Activated CD4-positive, alpha-beta T cell treated with anti-CD3 and anti-CD28 coated beads, Interleukin-2, amount 10 ng/mL, durations not matched to agents 24 days and 14 days (primary cell): ENCODE measurements at places on chromosomes 13 and 19.

DNA sequence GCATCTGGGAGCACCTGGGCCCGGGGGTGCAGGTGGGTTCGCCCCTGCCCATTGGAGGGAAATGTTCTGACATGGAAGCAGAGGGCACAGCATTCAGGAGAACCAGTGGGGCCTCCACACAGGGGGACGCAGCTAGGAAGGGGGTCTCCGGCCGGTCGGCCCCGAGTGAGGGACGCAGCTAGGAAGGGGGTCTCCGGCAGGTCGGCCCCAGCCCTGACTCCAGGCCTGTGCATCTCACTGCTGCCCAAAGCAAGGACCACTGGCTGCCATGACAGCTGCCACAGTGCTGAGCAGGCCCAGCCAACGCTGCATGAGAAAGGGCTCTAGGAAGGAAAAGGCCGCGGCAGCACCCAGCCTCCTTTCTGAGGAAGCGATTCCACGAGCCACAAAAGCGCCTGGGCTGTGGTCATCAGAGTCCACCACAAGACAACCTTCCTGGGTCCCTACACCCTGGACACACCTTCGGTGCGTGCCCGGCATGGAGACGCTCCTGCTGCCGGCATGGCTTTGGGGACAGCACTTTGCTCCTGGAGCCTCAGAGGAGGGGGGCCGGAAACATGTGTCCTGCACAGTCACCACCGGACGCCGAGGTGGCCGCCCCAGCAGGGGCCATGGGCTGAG, 9.7 kb downstream of the RASA3 start:
- DNase-seq, result no peak

DNA sequence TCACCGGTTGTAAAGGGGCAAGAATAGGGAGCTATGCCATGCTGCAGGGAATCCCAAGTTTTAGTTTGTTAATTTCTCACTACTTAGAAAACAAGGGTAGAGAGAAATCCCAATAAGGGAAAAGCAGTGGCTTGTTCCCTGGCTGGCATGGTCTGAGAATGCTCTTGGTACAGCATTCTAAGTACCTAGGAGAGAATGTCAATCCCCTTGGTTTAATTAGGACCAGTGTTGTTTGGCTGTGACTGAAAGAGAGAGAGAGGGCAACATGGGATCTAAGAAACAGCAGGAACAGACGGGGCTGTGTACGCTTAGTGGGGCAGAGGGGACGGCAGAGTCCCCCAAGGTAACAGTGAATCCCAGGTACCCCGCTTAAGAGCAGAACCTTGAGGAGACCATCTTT, 228.8 kb downstream of the PCDH9 start:
- no peak for DNase-seq

DNA sequence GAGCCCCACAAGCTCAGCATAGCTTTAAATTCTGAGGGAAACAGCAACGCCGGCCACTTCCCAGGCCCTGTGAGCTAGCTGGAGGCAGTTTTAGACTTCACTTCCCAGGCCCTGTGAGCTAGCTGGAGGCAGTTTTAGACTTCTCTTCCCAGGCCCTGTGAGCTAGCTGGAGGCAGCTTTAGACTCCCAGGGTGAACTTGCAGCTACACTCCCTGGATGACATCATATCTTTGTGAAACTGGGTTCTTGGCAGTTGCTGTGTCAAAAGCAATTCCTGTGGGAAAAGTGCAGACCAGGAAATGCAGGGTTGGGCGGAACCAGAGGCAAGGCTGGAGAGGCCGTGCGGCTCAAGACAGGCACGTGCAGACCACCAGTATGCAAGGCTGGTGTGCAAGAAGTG, 12.7 kb downstream of the SOX1 start:
- DNase-seq, result no peak

DNA sequence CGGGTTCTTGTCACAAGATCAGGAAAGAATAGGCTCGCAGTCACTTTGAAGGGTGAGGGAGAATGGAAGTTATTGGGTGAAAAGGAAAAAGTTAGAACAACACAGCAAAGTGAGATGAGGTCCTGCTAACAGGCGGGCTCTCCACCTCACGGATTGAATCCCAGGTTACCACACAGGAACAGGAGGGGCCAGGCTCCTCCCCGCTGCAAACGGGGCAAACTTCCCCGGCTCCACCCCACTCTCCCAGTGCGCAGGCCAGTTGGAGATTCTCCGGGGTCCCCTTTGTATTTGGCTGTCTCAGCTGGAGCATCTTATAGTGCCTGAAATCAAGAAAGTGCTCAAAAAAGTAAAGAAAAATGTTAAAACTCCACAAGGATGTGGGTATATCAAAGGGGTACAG, 78.3 kb upstream of the IPO5 start:
- no peak for DNase-seq

- DNase-seq, result no peak
These were observed 45.8 kb downstream of the TGDS start for GRCh38 chr13:94550062-94550738.

DNA sequence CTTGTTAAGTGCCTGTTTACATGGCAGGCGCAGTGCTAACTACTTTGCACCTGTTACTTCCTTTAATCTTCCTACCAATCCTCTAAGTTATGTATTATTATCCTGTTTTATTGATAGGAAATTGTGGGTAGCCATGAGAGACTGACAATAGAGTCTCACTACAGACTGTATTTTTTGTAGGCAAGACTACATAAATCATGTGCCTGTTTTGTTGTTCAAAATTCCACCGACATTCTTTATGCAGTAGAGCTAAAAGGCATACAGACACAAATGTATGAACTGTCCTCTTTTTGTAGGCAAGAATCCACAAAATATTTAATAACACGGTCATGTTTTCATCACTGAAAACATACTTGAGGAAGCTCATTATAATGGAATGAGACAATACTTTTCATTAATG, 205.5 kb downstream of the NALCN start:
- no peak for DNase-seq

DNA sequence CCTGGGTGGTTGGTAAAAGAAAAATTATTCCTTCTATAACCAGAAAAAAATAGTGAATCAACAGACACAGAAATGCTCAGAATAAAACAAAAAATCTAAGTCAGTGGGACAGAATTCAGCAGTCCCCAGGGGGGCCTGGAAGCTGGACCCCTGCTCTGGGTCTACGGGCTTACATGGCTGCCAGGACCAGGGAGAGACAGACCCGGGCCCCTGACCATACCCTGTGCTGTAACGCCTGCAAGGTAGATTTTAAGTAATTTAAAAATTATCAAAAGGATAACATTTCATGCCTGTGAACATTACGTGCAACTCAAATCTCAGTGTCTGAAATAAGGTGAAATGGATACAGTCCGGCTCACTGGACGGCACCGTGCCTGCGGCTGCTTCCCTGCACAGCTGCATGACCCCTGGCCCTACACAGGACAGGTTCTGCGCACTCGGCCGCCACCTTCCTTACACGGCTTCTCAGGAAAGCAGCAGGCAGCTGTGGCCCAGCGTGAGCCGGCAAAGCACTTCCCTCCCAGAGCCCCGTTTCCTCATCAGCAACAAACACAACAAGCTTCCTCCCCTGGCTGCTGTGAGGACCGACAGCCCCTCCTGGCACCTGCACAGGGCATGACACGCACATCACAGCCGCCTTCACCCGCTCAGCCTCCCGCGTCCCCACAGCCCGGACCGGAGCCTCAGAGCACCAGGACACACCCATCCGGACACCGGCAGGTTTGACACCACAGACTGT, 22.2 kb downstream of the RASA3 start:
- DNase-seq, result peak; percentile 91

GRCh38 chr19:5339950-5340636, 519 bp downstream of the PTPRS start:
- DNase-seq, result no peak

GRCh38 chr13:97212601-97213040, 9.5 kb upstream of the MBNL2 start:
- DNase-seq, result no peak

- no peak for DNase-seq
These were observed 45.6 kb downstream of the ANKRD10 start for GRCh38 chr13:110869231-110869804.

DNA sequence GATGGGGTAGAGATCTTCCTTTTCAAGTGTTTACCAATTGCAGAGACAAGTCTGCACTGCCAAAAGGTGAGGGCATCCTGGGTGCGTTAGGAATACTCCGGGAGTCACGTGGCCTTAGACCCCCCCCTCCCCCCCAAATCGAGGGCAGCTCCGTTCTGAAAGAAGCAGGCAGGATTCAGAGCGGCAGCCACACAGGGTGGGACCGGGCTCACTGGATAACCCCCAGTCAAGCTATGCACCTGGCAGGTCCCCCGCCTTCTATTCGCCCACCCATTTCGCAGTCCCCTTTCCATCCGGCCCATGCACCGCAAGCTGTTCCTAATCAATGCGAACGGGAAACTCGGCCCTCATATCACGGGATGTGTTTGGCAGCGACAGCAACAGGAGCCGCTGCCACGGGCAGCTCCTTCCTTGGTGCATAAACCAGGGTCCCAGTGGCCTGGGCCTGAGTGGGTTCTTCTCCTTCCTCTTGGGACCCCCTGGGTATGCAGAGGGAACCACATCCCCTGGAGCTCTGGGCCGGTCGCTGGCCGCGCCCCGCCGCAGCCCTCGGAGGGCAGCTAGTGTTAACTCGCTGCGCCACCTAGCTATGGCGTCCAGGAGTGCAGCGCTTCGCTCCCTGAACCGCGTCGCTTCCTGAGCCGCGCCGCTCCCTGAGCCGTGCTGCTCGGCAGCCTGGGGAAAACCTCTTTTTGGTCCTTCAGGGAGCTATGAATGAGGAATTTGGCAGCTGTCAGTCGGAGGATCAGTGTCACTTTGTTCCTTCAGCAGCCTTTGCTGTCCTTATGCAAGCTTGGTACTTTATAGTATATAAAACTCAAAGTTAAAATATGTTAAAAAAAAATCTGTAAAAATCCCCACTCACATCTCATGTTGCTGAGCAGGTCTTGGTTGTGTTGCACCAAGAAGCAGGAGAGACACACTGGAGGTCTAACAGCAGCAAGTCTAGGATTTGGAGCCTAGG, 41.4 kb downstream of the LYL1 start:
- peak; percentile 94 for DNase-seq

- no peak for DNase-seq
These were observed 11.4 kb downstream of the ARHGEF1 start for GRCh38 chr19:41894350-41894749.

- no peak for DNase-seq
These were observed 612 bp upstream of the ZNF154 start for GRCh38 chr19:57709616-57710015.

DNA sequence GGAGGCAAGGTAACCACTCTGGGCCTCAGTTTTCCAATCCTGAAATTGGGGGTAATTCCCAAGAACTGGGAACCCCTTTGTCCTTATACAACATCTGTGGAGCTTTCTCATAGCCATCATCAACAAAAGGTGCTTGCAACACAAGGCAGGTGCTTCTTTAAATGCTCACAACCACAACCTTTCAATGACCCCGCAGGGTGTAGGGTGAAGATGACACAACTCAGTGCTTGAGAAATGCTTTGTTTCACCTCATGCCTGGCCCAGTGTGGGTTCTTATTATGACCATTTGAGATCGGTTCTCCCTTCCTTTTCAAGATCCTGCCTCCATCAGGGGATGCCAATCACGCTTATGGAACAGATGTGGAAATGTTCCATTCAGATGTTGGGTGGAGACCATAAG, 8.4 kb downstream of the WIZ start:
- no peak for DNase-seq

- DNase-seq, result no peak
These were observed 42.6 kb downstream of the RCBTB2 start for GRCh38 chr13:48490241-48490640.

DNA sequence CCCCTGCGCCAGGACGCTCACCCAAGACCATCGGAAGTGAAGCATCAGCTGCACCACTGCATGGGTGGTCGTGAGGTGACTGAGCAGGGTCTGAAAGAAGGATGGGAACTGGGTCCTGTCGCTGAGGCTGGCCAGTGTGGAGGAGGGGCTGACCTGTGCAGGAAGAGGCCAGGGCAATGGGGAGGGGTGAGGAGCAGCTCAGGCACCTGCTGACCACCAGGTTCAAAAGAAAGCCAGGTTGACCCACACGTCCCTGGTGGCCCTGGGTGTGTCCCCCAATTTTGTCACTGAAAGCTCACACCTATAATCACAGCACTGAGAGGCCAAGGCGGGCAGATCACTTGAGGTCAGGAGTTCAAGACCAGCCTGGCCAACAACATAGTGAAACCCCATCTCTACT, 13.7 kb upstream of the ZSCAN1 start:
- no peak for DNase-seq

GRCh38 chr13:105063676-105064075, 1471.8 kb downstream of the EFNB2 start:
- no peak for DNase-seq

DNA sequence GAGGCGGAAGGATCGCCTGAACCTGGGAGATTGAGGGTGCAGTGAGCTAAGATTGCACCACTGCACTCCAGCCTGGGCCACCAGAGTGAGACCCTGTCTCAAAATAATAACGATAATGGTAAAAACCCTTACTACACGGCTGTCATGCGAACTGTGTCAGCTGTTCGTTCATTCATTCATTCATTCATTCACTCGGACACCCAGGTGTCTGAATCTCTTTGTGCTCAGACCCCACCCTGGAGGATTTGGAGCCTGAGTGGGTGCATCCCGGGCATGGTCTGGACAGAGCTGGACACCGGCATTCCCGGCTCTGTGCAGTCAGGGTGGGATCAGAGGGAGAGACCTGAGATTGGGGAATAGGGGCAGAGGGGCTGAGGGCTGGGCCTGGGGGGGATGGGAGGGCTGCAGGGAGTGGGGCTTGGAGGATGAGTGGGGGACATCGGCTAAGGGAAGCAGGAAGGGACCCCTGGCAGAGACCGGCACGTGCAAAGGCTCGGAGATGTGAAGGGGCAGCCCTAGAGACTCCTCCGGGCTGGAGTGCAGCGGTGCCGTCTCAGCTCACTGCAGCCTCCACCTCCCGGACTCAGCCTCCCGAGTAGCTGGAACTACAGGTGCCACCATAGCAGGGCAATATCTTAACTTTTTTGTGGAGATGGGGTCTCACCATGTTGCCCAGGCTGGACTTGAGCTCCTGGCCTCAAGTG, 31.6 kb upstream of the TCF3 start:
- no peak for DNase-seq

- DNase-seq, result no peak
These were observed 268.6 kb downstream of the NDFIP2 start for GRCh38 chr13:79749566-79749965.

DNA sequence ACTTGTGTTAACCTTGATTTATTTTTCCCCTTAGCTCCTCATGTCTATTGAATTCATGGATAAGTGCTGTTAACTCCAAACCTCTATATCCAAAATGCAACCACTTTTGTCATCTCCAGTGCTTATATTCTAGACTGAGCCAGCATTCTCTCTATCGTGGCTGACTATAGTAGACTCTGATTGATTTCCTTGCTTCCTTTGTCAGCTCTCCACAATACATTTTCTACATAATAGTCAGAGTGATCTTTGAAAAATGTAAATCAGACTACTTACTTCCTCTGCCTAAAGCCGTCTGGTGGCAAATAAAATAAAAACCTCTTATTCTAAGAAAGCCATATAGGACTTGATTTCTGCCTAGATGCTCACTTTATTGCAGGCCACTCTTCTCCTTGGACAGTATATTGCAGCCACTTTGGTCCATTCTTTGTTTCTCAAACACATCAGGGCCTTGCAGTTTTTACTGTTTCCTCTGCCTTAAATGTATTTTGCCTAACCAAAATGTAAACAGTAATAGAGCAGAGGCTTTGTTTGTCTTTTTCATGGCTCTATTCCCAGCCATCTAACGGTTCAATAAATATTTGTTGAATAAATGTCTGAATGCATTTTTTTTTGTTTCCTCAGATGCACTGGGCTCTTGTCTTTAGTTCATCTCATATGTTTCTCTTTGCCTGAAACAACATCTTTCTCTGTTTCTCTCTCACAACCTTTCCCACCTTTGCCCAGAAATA, 243.6 kb upstream of the CSNK1A1L start:
- no peak for DNase-seq
